ENCODE measurements at places on chromosomes 4 and X.

DNA sequence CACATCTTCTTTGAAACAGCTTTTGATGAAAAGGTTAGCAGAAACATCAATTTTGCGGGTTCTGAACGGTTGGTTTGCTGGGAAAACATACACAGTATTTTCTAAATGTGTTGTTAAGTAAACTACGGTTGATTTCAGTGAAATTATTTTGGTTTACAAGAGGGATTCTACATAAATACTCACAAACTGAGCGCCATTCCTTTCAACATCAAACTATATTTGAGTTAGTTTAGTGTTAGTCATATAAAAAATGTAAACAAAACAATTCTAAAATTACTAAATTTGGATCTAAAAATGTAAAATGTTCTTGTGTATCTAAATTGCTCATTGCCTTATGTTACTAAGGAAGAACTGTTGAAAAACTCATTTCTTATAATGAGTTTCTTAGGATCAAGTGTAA, 425.6 kb downstream of the PCDH18 start:
- no peak for DNase-seq

- DNase-seq: no peak
Observed at GRCh38 chr4:2788532-2789103, 4.3 kb upstream of the SH3BP2 start.

DNA sequence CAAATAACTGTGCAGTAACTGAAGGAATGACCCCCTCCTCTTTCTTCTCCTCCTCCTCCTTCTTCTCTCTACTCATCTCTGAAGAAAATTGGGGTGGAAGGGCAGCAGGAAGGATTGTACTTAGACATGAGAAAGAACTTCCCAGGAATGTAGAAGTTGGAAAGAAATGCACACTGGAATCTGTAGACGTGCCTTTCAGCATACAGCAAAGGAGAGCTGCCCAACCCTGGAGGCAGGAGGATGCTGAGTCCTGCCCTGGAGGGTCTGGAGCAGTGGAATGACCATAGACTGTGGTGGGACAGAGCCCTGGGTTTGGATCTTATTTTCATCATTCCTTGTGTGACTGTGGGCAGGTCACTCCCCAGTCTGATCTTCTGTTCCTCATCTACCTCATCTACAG, 80.1 kb downstream of the PJA1 start:
- no peak for DNase-seq

DNA sequence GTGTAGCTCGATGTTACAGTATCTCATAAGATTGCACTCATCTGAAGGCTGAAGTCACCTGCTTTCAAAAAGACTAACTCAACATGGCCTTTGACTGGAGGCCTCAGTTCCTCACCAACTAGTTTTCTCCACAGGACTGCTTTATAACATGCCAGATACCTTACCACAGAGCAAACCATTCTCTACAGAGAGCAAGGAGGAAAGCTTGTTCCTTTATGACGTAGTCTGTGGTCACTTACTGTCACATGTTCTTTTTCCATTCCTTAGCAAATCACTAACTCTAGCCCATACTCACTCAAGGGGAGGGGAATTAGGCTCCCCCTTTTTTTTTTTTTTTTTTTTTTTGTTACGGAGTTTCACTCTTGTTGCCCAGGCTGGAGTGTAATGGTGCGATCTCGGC, 3.2 kb downstream of the THAP9 start:
- no peak for DNase-seq

- DNase-seq: no peak
Observed at GRCh38 chr4:80071604-80072227, 1.3 kb downstream of the ANTXR2 start.

GRCh38 chr4:139603576-139604410, 47.8 kb upstream of the SETD7 start:
- DNase-seq: no peak

DNA sequence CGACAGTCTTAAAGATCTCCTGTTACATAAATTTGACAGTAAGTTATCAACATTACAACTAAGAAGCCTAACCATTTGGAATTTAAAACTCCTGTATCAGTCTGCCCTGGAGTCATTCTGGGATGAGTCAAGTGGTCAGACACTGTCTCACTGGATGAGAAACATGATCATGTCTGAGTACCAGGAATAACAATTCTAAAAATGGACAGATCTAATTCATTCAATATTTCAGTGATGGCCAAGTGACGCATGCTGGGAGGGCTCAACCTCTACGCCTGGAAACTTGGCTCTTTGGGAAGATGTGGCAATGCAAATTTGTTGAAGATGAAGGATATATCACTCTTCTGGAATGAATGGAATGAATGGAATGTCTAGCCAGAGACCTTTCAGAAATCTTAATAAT, 1427.2 kb downstream of the STIM2 start:
- DNase-seq: peak; percentile 14

- DNase-seq: no peak
Observed at GRCh38 chrX:41863343-41864203, 59.8 kb downstream of the CASK start.

- no peak for DNase-seq
Observed at GRCh38 chrX:118566359-118566758, 70.7 kb downstream of the DOCK11 start.

GRCh38 chrX:129908636-129909035, 2.7 kb downstream of the UTP14A start:
- DNase-seq: no peak
